T-helper 17 cell (primary cell): ENCODE measurements at places on chromosomes 7 and 10. TPM values are rescaled to one million over a fixed set of nuclear protein-coding genes. Genes with fewer than 3 reads are reported as not detected.

UCN3 gene
- total RNA-seq, result not detected

CPA1 gene
- total RNA-seq, result not detected

TRPV5 gene
- total RNA-seq, result not detected

ARMC3 gene
- total RNA-seq, result 5.0 TPM

GPR26 gene
- not detected for total RNA-seq

CRYGN gene
- 0.99 TPM for total RNA-seq

ELN gene
- not detected for total RNA-seq

TMEM209 gene
- total RNA-seq, result 26.0 TPM

PNLIPRP2 gene
- not detected for total RNA-seq

GRID2IP gene
- total RNA-seq, result 0.18 TPM

RET gene
- total RNA-seq, result 0.34 TPM

ASB10 gene
- not detected for total RNA-seq

SOSTDC1 gene
- not detected for total RNA-seq

DNA sequence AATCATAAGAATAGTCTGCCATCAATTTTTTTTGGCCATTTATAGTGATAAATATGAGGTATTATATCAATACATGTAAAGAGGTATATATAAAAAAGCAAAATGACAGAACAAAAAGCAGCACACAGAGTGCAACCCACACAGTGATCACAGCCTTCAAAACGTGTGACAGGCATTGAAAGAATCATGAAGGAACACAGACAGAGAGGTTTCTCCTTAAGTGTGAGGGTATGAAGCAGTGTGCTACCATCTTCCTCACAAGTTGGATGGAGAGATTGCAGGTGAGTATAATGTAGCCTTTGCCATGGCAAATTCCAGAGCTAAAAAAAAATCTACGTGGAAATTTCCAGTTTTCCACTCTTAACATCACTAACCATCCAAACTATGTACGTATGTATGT, 19.6 kb upstream of the EPC1 start:
- DNase-seq, result no peak

DNA sequence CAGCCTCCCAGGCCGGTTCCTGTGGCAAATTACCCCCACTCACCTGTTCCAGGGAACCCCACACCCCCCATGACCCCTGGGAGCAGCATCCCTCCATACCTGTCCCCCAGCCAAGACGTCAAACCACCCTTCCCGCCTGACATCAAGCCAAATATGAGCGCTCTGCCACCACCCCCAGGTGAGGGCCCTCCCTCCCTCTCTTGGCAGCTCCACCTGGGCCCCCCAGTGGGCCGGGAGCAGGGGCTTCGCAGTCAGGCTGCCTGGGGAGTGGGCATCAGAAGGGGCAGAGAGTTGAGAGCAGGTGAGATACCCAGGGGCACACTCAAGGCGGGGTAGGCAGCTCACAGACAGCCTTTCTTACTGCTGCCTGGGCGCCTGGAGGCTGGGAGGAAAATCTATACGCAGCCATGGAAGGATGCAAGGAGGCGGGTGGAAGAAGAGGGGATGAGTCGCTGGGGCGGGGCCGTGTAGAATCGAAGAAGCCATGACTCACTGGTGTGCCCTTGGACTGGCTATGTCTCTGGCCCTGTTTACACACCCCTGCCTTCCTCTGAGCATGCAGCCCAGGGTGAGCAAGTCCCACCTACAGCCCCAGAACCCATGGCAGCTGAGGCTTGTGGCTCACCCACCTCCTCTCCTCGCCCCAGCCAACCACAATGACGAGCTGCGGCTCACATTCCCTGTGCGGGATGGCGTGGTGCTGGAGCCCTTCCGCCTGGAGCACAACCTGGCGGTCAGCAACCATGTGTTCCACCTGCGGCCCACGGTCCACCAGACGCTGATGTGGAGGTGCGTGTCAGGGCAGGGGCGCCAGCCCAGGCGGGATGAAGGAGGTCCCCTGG, 48.6 kb upstream of the PPIF start:
- no peak for DNase-seq

DNA sequence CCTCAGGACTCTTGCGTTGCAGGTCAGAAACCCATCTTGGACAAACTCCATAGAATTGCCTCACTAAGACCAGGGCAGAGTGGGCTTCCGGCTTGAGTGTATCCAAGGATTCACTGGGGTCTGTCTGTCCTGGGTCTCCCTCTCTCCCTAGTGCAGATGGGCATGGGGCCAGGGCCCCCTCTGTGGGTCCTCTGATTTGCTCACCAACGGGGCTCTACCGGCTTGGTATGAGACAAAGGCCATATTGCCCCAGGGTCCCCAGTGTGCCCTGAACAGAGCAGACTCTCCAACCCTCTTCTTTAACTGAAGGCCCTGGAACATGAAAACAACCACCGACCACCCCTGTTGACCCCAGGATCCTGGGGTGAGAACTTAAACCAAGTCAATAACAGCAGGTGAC, 68.2 kb upstream of the CHST15 start:
- DNase-seq, result no peak

DNA sequence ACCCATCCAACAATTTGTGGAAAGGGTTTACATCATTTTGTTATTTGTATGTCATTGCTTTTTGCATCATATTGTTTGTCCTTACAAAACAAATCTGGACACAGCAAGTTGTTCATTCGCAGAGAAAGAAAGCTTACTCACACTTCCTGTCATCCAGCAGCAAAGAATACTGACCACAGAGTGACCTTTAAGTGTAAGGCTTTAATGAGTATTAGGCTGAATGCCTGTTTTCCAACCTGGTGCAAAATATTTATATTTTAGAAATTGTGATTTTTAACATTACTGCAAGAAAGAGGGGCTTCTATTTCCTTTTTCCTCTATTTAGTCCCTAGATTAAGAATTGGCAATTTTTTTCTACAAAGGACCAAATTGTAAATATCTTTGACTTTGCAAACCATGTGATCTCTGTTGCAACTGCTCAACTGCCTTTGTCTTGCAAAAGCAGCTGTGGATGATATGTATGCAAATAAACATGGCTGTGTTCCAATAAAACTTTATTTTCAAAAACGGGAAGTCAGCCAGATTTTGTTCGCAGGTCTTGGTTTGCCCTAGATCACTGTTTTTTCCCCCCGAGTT, 27.8 kb upstream of the ITGB1 start:
- no peak for DNase-seq

GRCh38 chr10:126732308-126732707, 61.8 kb upstream of the C10orf90 start:
- DNase-seq, result no peak

DNA sequence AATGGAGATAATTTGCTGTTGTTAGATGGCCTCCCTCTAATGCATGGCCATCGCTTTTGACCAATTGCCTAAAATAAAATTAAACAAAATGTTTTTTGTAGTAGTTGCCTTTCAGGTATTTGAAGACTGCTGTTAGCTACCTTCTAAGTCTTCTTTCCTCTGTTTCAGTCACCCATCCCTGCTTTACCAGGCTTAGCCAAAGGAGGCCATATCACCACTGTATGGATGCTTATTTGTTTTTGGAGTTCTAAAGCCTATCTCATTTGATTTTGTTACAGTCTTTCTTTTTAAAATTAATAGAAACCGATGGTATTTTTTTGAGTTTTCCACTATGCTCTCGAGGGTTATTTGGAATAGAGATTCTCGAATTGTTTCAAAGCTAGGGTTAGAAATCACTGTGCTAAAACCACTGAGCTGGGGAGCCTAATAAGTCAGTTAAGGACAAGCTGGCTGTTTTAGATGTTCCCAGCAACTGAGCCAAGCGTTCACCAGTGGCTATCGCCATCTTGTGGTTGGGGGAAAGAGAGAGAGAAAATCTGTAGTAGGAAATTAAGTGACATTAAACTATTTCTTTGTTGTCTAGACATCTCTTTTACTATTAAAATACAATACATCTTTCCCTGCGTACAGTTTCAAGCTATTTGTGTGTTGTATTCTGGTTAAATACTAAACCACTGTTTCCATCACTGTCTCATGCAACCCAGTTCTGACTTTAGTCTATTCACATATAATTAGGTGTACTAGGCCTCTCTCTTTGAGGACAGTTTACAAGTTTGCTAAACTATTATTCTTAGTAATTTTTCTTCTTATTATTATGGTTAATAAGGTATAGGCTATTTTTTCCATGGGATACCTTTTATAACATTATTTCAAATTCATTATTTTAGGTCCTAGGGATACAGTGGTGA, 52.2 kb downstream of the GPR158 start:
- no peak for DNase-seq

GRCh38 chr7:99557940-99558305, 519 bp upstream of the ZNF655 start:
- DNase-seq, result no peak

- DNase-seq, result no peak
Measured at GRCh38 chr10:5476918-5477525, 22.3 kb downstream of the CALML5 start.

DNA sequence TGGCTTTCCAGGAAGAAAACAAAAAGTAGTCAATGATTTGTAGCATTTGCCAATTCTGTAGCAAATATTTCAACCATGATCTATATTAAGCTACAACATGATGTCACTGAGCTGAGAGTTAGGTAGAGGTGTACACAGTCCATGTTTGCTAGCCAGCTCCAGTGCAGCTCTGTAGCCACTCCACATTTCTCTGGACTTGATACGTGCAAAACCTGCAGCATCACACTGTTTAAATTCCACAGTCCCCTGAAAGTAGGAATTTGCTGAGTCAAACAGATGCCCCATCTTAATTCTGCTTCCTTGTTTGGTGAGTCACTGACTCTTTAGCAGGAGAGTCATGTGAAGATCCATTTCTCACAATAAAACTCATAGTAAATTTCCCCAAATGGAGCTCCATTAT, 89.8 kb upstream of the LRRTM3 start:
- DNase-seq, result no peak

GRCh38 chr10:75430000-75430763, 1.2 kb upstream of the LRMDA start:
- DNase-seq, result no peak

DNA sequence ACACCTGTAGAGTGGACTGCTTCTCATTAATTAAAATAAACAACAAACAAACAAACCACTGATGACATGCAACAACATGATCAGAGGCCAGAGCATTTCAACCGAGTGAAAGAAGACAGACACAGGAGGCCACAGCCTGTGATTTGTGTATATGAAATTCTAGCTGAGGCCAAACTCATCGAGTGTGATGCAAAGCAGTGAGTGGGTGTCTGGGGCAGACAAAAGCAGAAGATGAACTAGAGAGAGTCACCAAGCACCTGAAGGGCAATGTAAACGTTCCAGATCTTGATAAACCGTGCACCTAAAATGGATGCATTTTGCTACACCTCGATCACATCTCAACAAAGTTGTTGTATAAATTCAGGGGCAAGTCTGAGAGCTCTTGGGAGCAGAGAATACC, 108.4 kb downstream of the KLF6 start:
- no peak for DNase-seq

DNA sequence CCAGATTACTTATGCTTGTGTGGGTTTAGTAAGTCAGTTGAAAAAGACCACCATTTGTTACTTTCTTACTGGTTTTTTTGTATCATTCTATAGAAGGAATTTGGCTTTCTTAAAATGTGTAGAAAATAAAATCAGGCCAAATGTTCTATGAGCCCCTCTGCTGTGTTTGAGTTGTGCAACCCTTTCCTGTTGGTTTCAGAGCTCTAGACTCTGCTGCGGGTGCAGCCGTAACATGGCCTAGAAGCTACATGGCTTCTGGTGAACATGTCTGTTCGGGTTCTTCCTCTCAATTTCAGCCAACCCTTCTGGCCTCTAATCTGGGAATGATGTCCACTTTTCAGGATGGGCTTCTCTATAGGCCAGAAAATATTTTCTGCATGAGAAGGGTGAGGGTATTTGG, 56.6 kb upstream of the RAB18 start:
- no peak for DNase-seq

DNA sequence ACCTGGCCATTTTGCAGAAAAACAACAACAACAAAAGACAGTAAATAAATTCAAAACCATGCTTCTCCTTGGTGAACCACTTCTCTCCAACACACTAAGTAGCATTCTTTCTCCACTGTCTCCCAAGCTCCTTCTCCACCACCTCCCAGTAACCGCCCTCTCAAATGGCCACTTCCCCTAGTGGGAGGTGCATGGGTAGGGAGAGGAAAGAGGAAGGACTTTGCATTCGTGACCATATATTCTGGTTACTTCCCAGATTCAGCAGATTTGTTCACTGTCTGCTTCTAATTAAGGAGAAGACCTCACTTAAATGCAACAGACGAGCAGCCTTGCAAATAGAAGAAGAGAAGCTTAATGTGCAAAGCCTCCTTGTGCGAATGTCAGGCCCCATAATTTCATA, 166.8 kb downstream of the SORCS1 start:
- no peak for DNase-seq

DNA sequence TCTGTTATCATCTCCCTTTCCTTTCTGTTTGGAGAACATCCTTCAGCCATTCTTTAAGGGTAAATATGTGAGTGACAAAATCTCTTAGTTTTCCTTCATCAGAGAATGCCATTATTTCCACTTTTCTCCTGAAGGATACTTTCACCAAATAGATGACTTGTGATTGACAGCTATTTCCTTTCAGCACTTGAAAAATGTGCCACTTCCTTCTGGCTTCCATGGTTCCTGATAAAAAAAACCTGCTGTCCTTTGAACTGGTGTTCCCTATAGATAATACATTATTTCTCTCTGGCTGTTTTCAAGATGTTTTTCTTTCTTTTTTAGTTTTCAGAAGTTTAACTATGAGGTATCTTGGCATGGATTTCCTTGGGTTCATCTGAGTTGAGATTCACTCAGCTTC, 79.7 kb downstream of the TBXAS1 start:
- DNase-seq, result no peak

- no peak for DNase-seq
Measured at GRCh38 chr10:17227367-17228090, 512 bp upstream of the VIM start.

DNA sequence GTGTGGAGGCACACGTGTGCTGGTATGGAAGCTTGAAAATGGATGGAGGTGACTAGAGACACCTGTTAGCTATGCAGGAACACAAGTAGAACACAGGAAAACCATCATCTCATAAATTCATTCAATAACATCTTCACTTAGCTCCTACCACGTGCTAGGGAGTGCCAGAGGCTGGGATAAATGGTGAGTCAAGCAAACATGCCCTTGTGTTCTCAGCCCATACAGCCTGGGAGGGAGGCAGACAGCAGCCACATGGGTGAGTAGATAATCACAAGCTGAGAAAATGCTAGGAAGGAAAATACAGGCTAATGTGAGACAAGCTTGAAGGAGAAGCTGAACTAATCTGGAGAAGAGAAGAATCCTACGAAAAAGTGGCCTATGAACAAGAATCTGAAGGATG, 468.0 kb upstream of the ZMIZ1 start:
- DNase-seq, result no peak

- DNase-seq, result no peak
Measured at GRCh38 chr10:90917238-90917967, 3.5 kb downstream of the ANKRD1 start.

GRCh38 chr10:49310460-49310859, 11.5 kb downstream of the C10orf71 start:
- no peak for DNase-seq

- no peak for DNase-seq
Measured at GRCh38 chr7:73605601-73606220, 18.6 kb downstream of the MLXIPL start.

GRCh38 chr10:13893926-13894325, 307.2 kb downstream of the PRPF18 start:
- no peak for DNase-seq

GRCh38 chr10:10725196-10725595, 292.5 kb upstream of the CELF2 start:
- no peak for DNase-seq
